ENCODE measurements at places on chromosomes 3 and 15.

DNA sequence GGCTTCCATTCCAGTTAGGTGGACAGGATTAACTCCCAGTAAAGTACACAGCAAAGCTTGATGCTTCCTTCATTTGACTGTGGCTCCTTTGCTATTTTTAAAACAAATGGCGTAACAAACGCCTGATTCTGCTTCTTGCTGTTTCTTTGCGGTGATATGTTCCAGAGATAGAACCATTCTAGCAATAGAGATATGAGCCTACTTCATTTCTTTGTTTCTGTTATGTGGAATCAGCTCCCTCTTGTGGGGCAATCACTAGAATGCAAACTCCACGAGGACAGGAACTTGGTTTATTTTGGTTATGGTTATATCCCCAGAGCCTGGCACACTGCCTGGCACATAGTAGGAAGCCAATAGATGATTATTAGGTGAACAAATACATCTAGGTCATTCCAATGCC is 122.6 kb upstream of the SLC6A11 start:
- DNase-seq, result no peak

DNA sequence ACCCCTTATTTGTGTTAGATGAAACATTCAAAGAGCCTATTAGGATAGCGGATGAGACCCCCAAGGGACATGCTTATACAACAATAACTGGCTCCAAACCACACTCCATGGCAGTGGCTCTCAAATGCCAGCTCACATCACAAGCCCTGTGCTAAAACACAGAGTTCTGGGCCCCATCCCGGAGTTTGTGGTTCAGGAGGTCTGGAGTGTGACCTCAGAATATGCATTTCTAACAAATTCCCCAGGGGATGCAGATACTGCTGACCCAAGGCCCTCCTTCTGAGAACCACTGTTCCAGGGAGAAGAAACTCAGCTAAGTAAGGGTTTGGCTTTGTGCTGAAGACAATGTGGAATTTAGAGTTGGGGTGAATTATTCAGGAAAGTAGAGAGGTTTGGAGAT is 3.6 kb downstream of the CCRL2 start:
- no peak for DNase-seq

- DNase-seq, result no peak
Observed at GRCh38 chr3:193842029-193842798, 249.2 kb downstream of the OPA1 start.

- no peak for DNase-seq
Observed at GRCh38 chr15:58873267-58873666, 60.2 kb downstream of the SLTM start.

DNA sequence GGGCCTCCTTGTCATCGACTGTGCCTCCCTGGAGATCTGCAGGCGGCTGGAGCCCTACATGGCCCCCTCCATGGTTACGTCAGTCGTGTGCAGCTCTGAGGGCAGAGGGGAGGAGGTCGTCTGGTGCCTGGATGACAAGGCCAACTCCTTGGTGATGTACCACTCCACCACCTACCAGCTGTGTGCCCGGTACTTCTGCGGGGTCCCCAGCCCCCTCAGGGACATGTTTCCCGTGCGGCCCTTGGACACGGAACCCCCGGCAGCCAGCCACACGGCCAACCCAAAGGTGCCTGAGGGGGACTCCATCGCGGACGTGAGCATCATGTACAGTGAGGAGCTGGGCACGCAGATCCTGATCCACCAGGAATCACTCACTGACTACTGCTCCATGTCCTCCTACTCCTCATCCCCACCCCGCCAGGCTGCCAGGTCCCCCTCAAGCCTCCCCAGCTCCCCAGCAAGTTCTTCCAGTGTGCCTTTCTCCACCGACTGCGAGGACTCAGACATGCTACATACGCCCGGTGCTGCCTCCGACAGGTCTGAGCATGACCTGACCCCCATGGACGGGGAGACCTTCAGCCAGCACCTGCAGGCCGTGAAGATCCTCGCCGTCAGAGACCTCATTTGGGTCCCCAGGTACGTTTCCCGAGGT is 146.5 kb downstream of the LRRK1 start:
- DNase-seq, result no peak

DNA sequence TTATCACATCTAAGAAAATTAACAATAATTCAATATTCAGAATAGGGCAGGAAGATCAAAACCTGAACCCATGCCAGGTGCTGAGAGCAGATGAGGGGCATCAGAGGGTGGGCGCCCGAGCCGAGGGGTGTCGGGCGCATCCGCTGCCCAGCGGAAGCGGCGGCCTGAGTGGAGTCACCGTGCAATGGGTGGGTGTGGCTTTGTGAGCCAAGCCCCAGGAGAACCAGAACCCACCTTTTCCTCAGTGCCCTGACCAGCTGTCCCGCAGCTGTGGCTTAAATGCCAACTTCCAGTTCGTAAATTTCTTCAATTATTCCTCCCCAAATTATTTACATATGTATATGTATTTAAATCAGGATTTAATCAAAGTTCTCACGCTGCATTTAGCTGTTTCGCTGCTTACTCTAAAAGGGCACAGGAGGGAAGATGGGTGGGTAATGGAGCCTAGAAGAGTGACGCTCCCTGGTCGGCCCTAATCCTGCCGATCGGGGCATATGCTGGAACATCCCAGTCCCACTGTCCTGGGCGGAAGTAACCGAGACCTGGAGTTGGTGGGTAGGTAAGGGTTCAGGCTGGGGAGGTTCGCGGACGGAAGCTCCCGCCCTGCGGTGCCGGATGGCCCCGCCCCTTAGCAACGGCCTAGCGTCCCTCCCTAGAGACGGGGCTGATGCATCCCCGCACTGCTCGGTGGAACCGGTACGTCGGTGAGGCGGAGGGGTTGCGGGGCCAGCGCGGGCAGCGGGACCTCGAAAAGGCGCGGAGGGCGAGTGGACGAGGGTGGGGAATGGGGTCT is 1.3 kb downstream of the DNAH1 start:
- peak; percentile 3 for DNase-seq

DNA sequence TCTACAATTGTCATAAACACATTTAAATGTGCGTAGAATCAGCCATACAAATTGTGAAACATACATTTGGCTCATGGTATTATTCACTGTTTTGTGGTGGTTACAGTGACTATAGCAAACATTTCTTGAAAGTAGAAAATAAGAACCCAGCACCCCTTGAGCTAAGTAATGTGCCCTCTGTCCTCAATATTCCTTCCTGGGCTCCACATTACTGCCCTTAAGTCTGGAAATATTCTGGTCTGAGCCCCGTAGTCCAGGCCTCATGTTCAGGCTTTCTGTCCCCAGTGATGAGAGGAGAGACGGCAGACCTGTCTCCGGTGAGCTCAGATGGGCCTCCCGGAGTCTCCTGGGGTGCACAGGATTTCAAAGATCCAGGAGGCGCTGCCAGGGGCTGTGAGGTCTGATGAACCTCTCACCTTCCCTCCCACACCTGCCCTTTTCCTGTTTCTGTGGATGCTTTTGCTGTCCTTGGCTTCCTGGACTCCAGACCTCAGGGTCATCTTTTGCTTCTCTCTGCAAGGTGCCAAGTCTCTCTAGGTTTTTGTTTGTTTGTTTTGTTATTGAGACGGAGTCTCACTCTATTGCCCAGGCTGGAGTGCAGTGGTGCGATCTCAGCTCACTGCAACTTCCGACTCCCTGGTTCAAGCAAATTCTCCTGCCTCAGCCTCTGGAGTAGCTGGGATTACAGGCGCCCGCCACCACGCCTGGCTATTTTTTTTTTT is 8.8 kb upstream of the MUC20 start:
- no peak for DNase-seq

DNA sequence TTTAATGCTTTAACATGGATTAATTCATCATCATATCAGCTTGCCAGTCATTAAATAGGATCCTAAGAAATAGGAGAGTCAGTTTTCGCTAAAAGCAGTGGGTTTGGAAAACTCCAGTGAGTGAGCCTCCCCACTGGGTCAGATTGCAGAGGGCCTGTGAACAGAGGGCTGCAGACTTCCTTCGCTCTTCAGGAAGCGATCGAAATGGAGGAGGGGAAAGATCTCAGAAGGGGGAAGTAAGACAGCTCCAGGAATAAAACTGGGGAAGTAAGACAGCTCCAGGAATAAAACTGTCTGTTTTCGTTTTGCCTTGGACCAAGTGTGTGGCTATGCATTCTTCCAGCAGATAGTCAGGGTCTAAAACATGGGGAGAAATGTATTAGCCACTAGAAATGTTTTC is 124.8 kb upstream of the C15orf61 start:
- DNase-seq, result no peak

Data from NCI-H187 (cell line).